Activated naive CD4-positive, alpha-beta T cell treated with anti-CD3 and anti-CD28 coated beads for 36 hours (primary cell): ENCODE measurements at places on chromosomes 16 and 17. TPM values are rescaled to one million over a fixed set of nuclear protein-coding genes. Genes with fewer than 3 reads are reported as not detected.
A peak's percentile ranks its signal among the peaks of the same experiment; 100 is the strongest.

CSH2 gene
- total RNA-seq = not detected

DNA sequence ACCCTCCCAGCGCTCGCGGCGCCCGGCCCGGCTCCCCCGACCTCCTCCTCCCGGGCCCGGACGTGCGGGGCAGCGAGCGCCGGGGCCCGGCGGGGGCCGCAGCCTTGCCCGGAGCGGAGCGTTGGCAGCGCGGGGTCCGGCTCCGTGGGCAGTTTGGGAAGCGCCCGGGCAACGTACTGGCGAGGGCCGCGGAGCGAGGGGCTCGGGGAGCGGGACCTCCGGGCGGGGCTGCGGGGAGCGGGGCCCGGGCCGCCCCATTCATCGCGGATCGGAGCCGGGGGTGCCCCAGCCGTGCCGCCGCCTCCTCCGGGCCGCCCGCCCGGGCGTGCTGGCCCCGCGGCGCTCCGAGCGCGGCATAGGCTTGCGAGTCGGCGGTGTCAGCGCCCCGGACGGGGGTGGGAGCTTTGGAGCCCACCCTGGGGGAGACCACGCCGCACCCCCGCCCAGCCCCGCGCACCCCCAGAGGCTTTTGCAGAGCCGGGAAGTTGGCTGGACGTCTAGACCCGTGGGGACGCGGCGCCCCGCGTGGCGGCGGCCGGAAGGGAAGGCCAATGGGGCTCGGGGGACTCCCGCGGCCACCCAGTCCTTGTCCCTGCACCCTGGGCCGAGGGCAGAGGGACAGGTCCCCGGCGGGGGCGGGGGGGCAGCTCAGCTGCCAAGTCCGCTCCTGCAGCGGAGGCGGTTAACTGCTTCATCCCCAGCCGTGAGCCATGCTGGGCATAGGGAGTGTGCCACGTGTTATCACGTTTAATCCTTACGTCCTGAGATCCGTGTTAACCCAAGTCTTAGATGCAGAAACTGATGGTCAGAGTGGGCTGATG, 852 bp downstream of the ZNF469 start:
- no peak overlapping the region for H3K27ac ChIP-seq
- peak; percentile 15 for DNase-seq
- peaks cover 4% of the 10 kb centered on the region for H3K4me1 ChIP-seq
- no peak overlapping the region for H3K4me3 ChIP-seq
- H3K36me3 ChIP-seq = no peaks in the 10 kb centered on the region
- peaks cover 29% of the 10 kb centered on the region for H3K27me3 ChIP-seq

- H3K4me1 ChIP-seq = peaks cover 4% of the 10 kb centered on the region
- no peaks in the 10 kb centered on the region for H3K36me3 ChIP-seq
- no peak overlapping the region for H3K4me3 ChIP-seq
- no peak for DNase-seq
- no peak overlapping the region for H3K27ac ChIP-seq
Measured at GRCh38 chr17:44792276-44792675, 33.5 kb downstream of the ADAM11 start.

- H3K4me1 ChIP-seq = no peaks in the 10 kb centered on the region
- no peaks in the 10 kb centered on the region for H3K36me3 ChIP-seq
- H3K4me3 ChIP-seq = no peak overlapping the region
- no peak overlapping the region for H3K27ac ChIP-seq
- H3K27me3 ChIP-seq = no peaks in the 10 kb centered on the region
Measured at GRCh38 chr17:17541640-17542001, 45.4 kb upstream of the RASD1 start.

DNA sequence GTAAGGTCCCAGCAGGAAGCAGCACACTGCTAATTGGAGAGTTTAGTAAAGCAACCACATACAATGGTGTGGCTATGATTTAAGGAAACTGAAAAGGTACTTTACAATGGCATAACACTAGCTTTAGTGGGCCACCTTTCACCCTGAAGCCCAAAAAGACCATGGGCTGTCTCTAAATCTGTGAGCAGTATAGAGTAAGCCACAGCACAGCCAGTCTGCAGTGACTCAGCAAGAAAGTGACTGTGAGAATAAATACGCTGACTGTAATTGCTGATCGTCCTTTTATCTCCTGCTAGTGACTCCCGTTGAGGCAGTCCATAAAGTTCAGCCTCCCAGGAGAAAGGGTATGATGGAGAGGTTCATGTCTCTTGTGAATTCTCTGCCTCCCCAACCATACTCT, 679.8 kb upstream of the KIF2B start:
- H3K27ac ChIP-seq = no peak overlapping the region
- H3K4me3 ChIP-seq = no peak overlapping the region
- no peaks in the 10 kb centered on the region for H3K4me1 ChIP-seq
- no peak for DNase-seq
- no peaks in the 10 kb centered on the region for H3K27me3 ChIP-seq
- H3K36me3 ChIP-seq = no peaks in the 10 kb centered on the region
